ENCODE measurements at places on chromosomes 3 and 15.

GRCh38 chr15:60228101-60228500, 169.7 kb downstream of the ANXA2 start:
- no peak for DNase-seq

DNA sequence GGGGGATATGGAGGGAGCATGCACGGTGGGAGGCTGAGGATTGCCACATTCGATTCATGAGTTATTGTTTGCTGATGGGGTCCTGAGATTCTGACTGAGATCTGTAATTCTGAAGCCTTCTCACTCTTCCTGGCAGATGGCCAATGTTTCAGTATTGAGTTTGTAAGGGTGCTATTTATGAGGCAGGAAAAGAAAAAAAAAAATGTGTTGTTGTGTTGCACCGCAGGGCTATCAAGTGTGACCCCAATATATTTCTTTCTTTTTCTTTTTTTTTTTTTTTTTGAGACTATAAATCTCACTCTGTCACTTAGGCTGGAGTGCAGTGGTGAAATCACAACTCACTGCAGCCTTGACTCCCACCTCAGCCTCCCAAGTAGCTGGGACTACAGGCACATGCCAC, 3.2 kb upstream of the SENP2 start:
- no peak for DNase-seq

- DNase-seq, result no peak
Observed at GRCh38 chr3:44415421-44415820, 62.0 kb downstream of the ZNF445 start.

DNA sequence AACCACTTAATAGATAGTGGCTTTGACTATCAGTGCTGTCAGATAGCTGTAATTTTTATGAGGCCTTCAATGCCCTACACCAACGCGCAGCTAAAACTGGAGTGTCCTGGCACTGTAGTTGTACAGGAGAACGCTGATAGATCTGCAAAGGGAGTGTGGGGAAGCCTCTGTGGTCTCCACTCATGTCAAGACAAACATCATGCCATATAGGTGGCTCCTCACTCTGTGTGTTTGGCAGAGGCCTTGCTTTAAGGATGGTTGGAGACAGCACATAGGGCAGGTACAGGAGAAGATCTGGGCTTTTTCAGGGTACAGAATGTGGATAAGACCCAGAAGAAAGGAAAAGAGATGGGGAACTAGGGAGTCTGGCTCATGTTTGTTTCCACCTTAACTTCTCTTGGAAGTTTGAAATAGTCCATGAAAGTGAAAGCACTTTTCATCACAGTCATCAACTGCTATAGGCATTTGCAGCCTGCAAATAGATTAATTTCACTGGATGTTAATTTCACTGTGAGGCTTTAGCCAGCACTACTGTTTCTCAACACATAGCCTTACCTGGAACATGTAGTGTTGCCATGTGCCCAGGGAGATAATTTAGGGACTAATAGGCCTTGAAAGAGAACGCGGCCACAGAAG, 425.8 kb upstream of the TBL1XR1 start:
- DNase-seq, result no peak

DNA sequence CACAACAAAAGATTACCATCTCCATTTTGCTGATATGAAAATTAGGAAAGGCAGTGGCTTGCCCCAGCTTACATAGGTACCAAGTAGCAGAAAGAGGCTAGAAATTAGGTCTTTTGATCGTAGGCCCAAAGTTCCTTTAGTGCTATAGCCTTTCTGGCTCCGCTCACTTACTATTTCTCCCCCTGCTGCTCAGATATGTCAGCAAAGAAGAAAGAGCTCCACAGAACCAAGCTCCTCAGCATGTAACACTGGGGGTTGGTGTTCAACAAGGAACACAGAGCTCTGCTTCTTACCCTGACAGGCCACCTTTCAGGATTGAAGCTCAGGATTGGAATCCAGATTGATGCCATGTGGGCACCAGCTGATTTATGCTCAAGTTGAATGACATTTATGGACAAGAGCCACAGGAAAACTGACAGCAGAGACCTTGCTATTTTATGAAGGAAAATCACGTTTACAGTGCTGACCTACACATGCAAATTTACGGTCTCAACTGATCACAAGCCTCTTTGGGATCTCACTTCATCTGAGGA, 6.1 kb upstream of the IL12A start:
- no peak for DNase-seq

- DNase-seq, result no peak
Observed at GRCh38 chr3:169661361-169662131, 2.0 kb downstream of the MECOM start.

DNA sequence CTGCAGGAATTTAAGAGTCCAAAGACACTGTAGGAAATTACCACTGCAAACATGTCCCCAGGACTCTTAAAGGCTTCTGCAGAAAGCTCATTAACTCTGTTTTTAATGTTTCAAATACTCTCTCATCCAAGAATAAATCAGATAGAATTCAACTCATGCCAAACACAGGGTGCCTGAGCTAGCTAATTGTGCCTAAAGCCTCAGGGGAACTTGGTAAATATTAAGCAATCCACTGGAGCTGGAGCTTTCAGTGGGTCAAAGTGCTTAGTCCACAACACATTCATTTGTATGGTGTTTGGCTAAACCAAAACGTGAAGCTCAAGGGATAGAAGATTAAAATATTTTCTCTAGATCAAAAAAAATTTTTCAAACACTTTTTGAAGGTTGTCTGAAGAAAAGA, 131.4 kb downstream of the THRB start:
- DNase-seq, result no peak

- DNase-seq, result no peak
Observed at GRCh38 chr3:70820397-70820796, 508.0 kb upstream of the MDFIC2 start.

- no peak for DNase-seq
Observed at GRCh38 chr3:136074546-136075170, 109.1 kb downstream of the PPP2R3A start.

DNA sequence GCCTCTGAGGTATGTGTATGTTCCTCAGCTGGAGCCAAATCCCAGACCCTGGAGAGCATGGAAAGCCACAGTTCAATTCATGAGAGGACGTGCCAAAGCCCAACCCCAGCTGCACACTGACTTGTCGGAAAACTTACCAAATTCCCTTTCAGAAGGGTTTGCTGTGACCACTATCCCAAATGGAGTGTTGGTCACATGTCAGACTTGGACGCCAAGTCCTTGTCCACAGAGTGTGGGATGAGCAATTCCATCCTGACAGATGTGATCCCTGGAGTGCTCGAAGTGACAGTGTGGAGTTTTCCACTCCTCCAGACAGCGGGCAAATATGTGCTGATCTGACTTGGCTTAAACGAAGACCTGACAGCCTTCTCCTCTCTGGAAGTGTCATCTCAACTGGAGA, 71.2 kb downstream of the RORA start:
- DNase-seq, result no peak

- no peak for DNase-seq
Observed at GRCh38 chr3:38268522-38268921, 2.9 kb downstream of the SLC22A13 start.

DNA sequence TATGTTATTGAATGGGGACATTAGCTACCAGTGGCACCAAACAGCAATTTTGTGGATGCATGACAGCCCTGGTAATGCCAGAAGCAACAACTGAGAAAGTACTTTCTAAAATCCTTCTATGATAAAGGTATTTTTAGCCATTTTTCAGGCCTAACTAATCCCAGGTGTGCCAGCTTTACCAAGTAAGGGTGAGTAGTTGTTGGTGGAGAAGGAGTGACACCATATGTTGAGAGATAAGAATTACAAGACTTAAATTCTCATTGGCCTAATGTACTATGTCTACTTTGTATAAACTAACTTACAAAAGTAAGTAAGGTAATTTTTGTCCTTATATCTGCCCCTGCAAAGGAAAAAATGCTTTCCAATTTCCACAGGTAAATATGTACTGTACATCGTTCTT, 4.1 kb upstream of the COX17 start:
- DNase-seq, result no peak

DNA sequence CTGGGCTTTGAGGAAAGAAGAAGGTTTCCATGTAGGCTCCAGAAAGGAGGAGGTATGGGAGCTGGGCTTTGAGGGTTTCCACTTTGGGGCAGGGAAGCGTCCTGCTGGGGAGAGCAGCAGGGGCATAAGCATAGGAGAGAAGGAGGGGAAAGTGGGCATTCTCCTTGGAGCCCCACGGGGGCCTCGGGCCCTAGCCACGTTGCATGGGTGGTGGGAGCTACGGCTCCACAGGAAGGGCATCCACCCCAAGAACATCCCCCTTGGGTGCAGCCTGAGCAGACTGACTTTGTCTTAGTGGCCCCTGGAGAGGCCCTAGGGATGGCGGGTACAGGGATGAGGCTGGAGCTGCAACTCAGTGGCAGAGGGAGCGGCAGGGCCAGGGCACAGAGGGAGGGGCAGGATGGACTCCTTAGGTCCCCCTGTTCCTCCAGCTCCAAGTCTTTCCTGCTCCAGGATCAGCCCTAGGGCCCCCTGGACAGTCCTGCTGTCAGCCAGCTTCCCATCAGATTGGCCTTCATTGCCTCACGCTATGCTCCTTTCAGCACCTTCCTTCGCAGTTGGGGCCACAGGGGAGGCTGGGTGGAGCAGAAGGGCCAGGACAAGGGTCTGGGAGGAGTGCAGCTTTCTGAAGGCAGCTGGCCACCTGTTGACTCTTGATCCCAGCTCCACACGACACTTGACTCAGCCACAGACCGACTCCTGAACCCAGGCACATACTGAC, 22.9 kb downstream of the PRR20G start:
- DNase-seq, result no peak

- DNase-seq, result no peak
Observed at GRCh38 chr3:141578202-141578973, 91.6 kb downstream of the RASA2 start.

- DNase-seq, result no peak
Observed at GRCh38 chr3:104214937-104215336, 1151.8 kb upstream of the ALCAM start.

DNA sequence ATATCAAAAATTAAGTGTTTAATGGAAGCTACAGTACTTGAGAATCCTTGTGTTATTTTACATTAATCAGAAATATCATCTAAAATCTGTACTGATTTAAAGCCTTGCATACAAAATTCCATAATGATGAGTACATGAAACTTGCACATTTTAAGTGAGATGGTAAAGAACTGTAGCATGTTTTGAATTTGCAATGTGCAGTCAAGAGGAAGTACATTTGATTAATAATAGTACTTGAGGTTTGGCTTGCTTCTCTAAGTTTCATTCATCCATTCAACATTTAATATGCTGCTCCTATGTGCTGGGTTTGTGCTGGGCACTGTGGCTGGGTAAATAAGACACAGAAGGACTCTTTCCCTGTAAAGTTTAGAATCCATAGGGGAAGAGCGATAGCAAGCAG, 332.3 kb downstream of the CNTN3 start:
- DNase-seq, result no peak

- DNase-seq, result no peak
Observed at GRCh38 chr3:54541369-54541768, 386.5 kb downstream of the LRTM1 start.

- no peak for DNase-seq
Observed at GRCh38 chr3:137766876-137767537, 2.9 kb downstream of the SOX14 start.

GRCh38 chr3:71659864-71660591, 65.2 kb downstream of the EIF4E3 start:
- no peak for DNase-seq

GRCh38 chr15:74726774-74727164, 1.4 kb upstream of the CYP1A1 start:
- DNase-seq, result no peak

GRCh38 chr15:64566102-64566501, 105.7 kb downstream of the ZNF609 start:
- no peak for DNase-seq

DNA sequence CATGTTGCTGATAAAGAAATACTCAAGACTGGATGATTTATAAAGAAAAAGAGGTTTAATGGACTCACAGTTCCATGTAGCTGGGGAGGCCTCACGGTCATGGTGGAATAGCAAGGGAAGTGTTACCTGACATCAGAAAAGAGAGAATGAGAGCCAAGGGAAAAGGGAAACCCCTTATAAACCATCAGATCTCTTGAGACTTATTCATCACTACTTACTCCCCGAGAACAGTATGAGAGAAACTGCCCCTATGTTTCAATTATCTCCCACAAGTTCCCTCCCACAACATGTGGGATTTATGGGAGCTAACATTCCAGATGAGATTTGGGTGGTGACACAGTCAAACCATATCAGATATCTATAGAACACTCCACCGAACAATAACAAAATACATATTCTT, 904.6 kb downstream of the PDCD6IP start:
- no peak for DNase-seq

GRCh38 chr15:57872281-57873030, 165.9 kb downstream of the POLR2M start:
- no peak for DNase-seq

DNA sequence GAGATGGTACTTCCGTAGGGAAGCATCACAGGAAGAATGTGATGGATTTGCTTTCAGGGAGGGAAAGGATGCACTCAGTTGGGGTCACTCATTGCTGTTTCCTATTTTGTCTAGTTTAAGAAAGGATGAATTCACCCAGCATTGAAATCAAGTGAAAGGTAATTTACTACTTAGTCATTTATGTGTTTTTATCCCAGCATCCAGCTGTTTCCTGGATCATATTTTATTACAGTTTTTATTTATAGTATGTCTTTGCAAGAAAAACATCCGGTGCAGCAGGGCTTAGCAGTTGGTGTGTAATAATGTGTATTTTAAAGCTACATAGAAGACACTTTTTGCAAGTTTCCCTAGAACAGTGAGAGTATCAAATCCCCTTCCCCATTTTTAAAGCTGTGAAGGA, 37.4 kb upstream of the GOLGA8B start:
- no peak for DNase-seq

DNA sequence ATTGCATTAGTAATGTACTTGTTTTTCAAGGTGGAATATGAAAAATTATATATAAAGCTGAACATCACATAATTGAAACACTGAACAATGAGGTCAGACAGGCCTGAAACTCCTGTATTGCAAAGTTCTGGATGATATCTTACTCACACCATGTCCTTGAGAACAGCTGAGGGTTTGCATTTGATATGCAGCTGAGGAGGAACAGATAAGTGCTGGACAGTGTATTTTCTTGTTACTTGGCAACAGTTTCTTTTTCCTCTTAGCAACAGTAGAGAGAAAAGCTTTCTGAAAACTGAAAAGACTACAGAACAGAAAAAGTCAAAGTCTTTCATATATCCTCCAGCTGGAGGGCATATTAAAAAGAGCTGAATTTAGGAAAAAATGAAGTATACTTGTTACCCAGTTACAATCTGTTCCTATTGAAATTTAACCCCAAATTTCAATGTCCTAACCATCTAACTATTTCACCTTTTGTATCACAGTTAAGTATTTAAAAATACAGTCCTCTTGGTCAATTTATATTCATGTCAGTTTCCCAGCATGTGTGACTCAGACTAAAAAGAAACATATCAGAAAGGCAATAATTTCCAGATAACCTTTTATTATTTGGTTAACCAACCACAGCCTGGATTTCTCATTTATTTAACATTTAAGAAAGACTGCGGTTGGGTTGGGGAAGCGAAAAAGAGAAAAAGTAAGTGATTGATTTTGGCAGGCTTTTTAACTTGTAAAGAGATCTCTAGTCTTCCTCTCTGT, 733.0 kb upstream of the DPPA4 start:
- no peak for DNase-seq

DNA sequence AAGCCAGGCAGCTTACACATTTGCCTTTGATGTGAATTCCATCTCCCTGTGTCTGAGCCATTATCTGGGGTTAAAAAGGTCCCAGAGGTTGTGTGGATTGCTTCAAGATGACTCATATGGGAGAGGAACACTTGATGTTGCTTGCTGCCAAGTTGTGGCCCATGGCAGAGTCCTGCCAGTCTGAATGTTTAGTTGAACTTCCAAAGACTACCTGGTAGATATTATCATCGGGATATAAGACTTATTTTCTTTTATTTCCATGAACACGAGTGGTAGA, 85.6 kb downstream of the TJP1 start:
- no peak for DNase-seq

All from stimulated activated CD4-positive, alpha-beta T cell treated with anti-CD3 and anti-CD28 coated beads, Interleukin-1b, Interleukin-23, amount 100 ng/mL, for 1 hour (primary cell).